ENCODE measurements at places on chromosomes 6 and 20. TPM values are rescaled to one million over a fixed set of nuclear protein-coding genes. Genes with fewer than 3 reads are reported as not detected.

Gene NTSR1
- total RNA-seq, result under 0.01 TPM

Gene C6orf132
- 0.06 TPM for total RNA-seq

Gene RIPPLY2
- total RNA-seq, result 0.19 TPM

Gene MAPK13
- total RNA-seq, result 5.0 TPM

Gene SIGLEC1
- not detected for total RNA-seq

Gene YWHAB
- total RNA-seq, result 82.9 TPM

Gene CTCFL
- not detected for total RNA-seq

Gene IMPG1
- not detected for total RNA-seq

Gene TNFRSF6B
- 28.5 TPM for total RNA-seq

Gene EPPIN
- not detected for total RNA-seq

Gene BTBD9
- total RNA-seq, result 11.1 TPM

Gene SOBP
- total RNA-seq, result 0.76 TPM

Gene FAM83B
- not detected for total RNA-seq

All from bladder microvascular endothelial cell (primary cell).